Suppressor macrophage treated with lipopolysaccharide for 4 hours (primary cell): ENCODE measurements at places on chromosomes 1 and 21.

DNA sequence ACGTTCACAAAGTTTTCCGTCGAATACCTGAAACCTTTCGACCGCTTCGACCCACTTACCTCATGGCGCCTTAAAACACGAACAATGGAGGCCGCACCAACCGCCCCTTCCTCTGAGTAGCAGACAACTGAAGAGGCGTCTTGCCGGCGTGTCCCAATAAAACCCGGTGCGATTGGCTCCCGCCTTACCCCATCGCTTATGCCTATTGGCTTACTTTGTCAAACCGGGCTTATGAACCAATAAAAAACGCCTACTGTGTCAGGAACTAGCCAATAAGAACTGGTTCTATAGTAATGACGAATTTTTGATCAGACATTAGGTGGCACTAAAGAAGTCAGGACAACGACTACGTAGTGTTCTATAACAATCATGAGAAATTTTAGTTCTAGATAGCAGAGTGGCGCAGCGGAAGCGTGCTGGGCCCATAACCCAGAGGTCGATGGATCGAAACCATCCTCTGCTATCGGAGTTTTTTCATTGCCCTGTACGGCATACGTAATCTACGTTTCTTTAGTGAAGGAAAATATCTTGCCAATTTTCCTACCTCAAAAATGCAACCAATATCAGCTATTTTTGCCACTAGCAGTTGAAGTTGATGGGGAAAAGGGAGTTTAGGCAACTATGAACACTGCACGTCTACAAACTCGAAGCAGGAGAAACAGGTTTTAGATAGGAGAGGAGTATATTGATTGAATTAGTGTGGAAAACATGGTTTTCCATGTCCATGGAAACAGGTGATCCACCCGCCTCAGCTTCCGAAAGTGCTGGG, at the start of gene ILF2:
TSS of gene ILF2 (minus strand) at position 135 of the 769 bp plus-strand sequence. CDS start at position 64, 71 bp downstream.
- DNase-seq, result peak; percentile 99

- no peak for DNase-seq
Observed at GRCh38 chr1:111895017-111895416, 94.5 kb downstream of the KCND3 start.

GRCh38 chr1:236654957-236655356, 31.3 kb upstream of the ACTN2 start:
- no peak for DNase-seq

DNA sequence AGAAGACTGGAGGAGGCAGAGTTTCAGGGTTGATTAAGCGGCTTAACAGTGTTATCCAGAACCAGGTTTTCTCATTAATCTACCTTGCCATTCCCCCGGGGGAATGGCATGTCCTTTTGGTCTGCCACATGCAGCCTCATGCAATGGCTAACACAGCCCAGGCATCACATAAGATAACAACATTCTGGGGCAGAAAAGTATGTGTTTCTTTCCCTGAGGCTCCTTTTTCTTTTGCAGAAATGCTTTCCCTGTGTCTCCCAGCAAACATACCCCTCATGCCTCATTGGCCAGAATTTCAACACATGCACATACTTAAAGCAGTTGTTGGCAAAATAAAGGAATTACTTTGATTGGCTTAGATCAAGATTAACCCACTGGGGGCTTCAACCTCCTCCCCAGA, 98.6 kb downstream of the OMA1 start:
- no peak for DNase-seq

GRCh38 chr21:31136891-31137290, 98.6 kb upstream of the KRTAP19-8 start:
- DNase-seq, result no peak

DNA sequence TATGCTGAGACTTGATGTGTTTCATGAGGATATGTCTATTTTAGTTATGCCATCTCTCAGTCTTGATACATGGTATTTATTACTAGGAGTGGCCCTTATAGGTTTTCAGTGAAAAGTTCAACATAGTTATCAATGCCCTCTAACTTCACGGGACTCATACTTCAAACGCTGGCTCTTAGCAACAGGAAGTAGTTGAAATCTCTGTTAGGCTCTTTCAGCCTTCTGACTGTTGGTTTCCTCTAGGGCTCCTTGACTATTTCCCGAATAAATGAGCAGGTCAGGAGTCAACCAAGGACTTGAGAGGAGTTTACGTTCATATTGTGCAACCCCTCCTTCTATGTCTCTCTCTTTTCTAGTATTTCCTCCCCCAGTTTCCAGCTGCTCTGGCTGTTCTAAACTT, 141.8 kb downstream of the RGS7 start:
- no peak for DNase-seq

GRCh38 chr1:152359906-152360305, at the start of gene FLG2:
Gene FLG2 (minus strand): TSS chr1:152360006. CDS start chr1:152358884, 1,122 bp downstream.
- DNase-seq, result no peak

GRCh38 chr1:168623831-168624230, 47.4 kb downstream of the XCL1 start:
- DNase-seq, result no peak

DNA sequence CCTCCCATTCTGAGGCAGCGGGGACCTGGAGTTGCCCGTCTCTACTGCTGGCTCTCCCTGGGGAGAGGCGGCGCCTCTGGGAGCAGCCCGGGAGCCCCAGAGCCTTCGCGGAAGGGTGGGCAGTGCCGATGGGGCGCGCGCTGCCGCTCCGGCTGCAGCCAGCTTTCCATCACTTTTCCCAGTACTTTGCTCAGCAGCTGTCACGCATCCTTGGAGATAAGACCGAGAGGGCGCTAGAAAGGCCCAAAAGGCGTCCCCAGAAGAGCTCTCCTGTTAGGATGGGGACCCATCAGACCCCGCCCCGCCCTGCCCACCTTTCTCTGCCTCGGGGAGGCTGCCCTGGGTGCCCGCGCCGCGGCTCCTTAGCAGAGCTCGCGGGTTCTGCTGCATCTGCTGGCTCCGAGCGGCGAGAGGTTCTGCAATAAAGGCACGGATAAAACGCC, 534 bp downstream of the KCNH1 start:
- no peak for DNase-seq

DNA sequence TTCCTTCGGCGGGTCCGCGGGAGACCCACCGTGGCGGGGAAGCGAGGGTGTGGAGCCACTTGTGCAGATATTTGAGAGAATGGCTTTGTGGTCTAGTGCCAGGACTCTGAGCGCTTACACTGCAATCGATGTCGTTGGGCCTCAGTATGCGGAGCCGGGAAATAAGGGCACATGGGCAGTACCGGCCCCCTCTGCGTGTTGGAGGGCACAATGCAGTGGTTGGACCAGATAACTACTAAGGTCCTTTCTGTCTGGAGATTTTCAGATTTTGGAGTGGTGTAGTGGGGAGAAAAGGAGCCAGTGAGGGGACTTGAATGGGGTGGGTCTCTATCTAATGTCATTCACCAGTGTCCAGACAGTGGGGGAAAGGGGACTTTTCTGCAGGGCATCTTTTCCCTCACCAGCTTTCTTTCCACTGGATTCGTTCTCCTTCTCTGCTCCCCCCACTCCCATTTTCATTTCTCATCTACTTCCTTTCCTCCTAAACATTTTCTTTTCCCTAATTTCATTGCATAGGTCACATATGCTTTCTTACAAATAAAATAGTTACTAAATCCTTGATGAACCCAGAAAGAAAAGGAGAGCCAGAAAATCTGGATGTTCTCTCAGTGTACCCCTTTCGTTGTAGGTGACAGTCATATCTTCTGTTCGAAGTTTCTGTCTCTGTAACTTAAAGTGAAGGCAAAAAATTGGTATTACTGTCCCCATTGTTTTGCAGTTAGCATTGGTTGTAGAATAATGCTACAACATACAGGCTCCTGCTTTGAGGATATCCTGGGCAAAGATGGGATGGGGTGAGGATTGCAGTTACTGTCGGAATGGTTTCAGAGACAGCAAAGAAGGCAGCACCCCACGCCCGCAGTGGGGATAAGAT, 1.4 kb downstream of the ATF3 start:
- peak; percentile 47 for DNase-seq

DNA sequence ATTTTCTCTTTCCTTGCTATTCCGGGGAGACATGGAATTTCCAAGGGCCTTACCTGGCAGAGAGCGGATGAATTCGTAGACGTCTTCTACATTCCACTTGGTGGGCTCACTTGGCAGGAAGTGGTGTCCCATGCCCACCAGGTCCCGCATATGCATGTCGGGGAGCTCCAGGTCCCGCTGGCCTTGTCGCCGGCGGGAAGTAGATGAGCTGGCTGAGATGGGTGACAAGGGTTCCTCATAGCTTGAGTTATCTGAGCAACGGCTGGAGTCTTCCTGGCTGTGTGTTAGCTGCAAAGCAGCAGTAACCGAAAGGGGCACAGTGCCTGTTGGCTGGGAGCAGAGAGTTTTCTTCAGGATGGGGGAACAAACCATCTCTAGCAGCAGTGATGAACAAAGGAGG, 7.9 kb upstream of the A3GALT2 start:
- DNase-seq, result no peak

DNA sequence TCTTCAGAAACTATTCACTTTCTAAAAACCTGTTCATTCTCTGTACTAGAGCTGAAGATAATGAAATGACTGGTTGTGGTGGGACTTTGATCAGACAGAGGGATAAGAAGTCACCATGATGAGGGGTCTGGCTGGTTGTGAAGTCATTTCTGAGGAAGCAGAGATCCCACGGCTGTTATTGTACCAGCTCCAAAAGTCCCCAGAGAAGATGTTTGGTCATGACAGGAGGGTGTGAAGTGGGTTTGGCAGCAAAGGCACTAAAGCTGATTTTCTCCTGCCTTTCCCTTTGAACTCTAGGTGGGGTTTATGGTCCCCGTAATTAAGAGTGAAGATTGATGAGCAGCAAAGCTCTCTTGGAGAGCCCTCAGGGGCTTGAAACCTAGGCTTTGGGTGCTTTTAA, 103.1 kb upstream of the CACHD1 start:
- DNase-seq, result no peak

DNA sequence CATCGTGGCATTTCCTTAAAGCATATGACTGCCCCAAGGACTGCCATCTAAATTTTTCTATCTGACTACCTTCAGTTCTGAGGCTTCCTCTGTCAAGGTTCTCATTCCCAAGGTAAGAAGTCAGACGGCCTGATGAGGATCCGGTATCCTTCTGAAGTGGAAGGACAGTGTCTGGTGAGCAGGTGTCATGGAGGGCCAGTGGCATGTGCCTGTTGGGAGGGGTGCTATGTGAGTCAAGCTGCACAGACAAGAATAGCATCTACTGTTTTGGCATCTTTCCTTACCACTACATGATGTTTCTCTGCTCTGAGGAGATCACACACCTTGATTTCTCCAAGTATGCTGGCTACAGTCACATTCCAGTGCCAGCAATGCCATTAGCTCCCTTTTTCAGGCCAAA, 99.6 kb upstream of the RGS1 start:
- no peak for DNase-seq

DNA sequence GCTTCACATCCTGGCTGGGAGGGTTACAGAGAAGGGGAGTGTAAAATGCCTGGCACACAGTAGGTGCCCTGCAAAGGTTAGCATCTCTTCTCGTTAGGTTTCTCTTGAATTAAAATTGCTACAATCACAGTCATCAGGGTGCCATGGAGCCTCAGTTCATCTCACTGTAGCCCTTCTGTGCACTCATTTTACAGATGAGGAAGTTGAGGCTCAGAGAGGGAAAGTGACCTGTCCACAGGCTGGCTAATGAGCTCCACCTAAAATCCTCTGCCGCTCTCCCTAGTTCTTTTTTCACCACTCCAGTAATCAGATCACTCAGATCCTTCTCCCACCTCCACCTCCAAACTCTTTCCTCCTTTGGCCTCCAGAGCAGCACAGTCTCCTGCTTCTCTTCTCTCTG, 13.5 kb upstream of the AHDC1 start:
- no peak for DNase-seq

- DNase-seq, result no peak
Observed at GRCh38 chr1:59172693-59173092, 124.2 kb upstream of the FGGY start.

- DNase-seq, result no peak
Observed at GRCh38 chr1:1239614-1240347, 6.7 kb downstream of the C1QTNF12 start.

DNA sequence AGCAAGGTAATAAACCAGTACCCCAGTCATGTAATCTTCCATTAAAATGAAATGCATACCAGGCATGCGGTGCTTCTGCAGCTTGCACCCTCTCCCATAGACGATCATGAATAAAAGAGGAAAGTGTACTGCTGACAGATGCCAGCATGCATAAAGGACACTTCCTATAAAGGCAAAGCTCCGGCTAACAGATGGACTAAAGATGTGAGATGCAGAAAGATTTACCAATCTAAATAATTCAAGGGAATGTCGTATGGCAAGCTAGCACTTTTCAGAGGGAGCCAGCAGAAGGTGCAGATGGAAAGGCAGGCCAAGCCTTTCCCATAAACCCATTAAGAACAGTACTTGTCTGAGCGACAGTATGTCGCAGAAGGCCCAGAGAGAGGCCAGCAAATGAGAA, 542.0 kb downstream of the NUF2 start:
- DNase-seq, result no peak

GRCh38 chr1:16979475-16980327, 719 bp downstream of the MFAP2 start:
- no peak for DNase-seq

- DNase-seq, result no peak
Observed at GRCh38 chr1:177480741-177481305, 310.1 kb downstream of the BRINP2 start.

- no peak for DNase-seq
Observed at GRCh38 chr1:92363401-92363800, 64.5 kb downstream of the RPAP2 start.

GRCh38 chr1:53141487-53142055, 867 bp downstream of the SLC1A7 start:
- DNase-seq, result no peak
